ENCODE measurements at places on chromosomes 12 and 14.

- no peak for DNase-seq
Observed at GRCh38 chr14:20476776-20477175, 7.6 kb downstream of the PNP start.

GRCh38 chr12:116339062-116339461 lies 61.6 kb upstream of the MED13L start:
- DNase-seq, result no peak

DNA sequence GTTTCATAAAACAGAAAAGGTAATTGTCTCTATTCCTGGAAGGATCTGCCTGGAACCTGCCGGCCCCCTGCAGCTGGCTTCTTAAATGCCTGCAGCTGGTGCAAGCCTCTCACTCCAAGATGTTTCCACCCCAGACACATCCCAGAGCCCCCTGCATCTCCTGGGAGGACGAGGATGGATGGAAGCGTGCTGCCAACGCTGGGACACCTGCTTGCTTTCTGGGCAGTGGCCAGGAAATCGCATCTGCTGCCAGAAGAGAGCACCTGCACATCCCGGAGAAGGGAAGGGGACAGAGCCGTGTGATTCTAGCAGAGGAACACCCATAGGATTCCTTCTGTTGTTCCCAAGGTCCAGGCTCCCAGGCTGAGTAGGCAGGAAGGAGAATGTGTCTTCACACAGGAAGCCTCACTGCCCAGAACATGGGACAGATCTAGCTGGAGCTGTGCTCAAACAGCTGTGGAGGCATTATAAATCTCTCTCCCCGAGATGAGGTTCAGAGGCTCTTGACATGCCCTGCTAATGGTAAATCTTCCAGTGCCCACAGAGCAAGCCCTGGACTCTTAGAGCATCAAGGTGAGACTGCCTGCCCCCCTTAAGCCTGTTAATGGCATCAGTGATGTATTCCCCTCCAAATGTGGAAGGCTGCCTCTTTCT lies 138.8 kb upstream of the MAP1LC3B2 start:
- no peak for DNase-seq

- DNase-seq, result peak; percentile 4
Observed at GRCh38 chr12:16524378-16524777, 81.6 kb downstream of the LMO3 start.

All from GM23248 (cell line).